ENCODE measurements at places on chromosomes 7 and 10.

DNA sequence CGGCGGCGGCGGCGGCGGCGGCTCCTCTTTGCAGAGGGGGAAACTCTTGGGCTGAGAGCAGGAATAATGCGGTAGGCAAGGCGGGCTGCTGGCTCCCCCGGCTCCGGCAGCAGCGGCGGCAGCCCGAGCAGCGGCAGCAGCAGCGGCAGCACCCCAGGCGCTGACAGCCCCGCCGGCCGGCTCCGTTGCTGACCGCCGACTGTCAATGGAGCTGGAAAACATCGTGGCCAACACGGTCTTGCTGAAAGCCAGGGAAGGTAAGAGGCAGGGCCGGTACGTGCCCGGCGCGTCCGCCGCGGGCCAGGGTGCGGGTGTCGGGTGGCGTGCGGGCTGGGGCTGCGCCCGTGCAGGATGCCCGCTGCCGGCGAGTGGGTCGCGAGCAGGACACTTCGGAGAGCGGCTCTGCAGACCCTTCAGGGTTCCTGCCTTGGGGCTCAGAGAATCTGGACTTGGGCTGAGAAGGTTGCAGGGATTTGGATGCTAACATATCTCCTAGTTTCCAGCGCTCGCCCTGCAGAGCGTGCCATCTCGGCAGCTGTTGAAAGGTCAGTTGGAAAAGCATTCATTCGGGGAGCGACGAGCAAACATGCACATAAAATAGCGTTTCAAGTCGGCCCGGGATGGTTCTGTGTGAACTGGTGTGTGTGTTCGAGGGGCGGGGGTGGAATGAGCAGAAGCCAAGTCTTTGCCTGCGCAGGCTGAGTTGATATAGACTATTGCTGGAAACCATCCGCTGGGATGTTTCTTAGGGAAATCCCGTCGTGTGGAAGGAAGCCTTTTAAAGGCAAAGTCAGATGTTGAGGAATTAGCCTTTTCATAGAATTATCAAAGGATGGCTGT is 562 bp downstream of the GRK5 start:
- peak; percentile 59 for DNase-seq

GRCh38 chr7:30752979-30753378 is 1.0 kb downstream of the INMT start:
- DNase-seq = no peak

DNA sequence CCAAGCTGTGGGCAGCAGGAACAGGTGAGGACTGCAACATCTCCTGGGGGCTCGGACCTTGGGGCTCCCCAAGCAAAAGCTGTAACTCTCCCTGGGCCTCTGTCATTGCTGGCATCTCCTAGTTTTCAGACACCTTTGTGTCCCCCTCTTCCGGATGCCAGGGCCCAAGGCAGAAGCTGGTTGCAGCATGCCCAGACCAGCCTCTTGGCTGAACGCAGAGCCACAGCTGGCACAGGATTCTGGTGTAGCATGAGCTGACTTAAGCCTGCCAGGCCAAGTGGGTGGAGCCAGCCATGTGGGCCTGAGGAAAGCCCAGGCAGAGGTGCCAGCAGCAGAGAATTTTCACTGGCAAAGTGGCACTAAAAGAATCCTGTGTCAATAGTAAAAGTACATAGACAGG is 43.5 kb downstream of the ZWINT start:
- DNase-seq = no peak

DNA sequence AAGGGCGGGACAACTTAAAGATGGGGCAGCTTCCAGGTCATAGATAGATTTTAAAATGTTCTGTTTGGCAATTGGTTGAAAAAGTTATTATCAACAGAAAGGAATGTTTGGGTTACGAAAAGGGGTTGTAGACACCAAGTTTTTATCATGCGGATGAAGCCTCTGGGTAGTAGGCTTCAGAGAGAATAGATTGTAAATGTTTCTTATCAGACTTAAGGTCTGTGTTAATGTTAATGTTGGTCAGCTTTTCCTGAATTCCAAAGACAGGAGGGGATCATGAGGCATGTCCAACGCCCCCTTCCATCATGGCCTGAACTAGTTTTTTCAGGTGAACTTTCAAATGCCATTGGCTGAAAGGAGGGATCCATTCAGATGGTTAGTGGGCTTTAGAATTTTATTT is 84.2 kb upstream of the KIF5B start:
- DNase-seq = no peak

- DNase-seq = no peak
These were observed 96.4 kb downstream of the CUX1 start for GRCh38 chr7:101913851-101914250.

DNA sequence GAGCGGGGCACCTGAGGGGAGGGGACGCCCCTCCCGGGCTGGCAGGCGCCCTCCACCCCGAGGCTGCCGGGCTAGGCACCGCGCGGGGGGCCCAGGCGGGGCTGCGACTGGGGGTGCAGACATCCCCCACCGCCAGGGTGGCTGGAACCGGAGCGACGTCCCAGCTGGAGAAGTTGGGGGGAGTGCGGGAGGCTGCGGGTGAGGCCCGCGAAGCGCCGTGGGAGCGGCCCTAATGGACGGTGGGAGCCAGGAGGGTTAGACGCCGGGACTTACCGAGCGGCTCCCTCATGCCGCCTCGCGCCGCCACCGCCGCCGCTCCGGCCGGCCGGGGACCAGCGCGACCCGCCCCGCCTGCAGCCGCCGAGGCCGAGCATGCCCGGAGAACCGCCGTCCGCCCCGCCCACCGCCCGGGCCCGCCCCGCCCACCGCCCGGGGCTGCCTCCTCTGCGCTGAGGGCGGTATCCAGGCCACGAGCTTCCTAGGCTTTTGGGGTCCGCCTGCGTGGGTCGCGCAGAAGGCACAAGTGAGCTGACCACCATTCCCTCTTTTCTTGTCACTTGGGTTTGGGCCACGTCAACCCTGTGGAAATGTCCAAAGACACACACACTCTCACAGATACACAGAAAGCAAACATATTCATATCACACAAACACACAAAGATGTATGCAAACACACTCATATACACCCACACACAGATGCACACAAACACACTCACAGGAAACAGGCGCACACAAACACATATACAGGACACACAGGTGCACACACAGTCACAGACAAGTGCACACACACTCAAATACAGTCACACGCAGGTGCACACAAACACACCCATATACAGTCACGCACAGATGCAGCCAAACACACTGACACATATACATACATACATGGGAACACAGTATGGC is at the start of gene JCAD:
TSS of gene JCAD (minus strand) at position 378 of the 899 bp plus-strand sequence. CDS start 11,774 bp downstream, outside the sequence.
- DNase-seq = peak; percentile 55

GRCh38 chr10:31709028-31709427 is 219.6 kb downstream of the ARHGAP12 start:
- no peak for DNase-seq

- no peak for DNase-seq
These were observed 619 bp upstream of the LMTK2 start for GRCh38 chr7:98105942-98106544.

DNA sequence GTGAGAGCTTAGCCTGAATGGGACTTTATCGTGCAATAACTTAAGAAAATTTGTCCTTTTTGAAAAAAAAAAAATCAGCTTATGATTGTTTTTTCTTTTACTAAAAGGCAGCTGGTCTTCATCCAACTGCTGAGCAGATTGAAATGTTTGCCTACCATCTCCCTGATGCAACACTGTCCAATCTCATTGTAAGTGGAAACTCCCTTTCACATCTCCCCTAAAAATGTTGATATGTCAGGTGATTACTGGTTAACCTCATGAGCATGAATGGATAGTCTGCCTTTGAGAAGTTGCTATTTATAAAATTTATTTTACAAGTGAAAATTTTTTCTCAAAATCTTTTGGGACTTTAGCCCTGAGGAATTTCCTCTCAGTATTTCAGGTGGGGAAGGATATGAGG is 17.8 kb upstream of the HKDC1 start:
- DNase-seq = no peak

- DNase-seq = no peak
These were observed 3.6 kb downstream of the FIGNL1 start for GRCh38 chr7:50446542-50446960.

DNA sequence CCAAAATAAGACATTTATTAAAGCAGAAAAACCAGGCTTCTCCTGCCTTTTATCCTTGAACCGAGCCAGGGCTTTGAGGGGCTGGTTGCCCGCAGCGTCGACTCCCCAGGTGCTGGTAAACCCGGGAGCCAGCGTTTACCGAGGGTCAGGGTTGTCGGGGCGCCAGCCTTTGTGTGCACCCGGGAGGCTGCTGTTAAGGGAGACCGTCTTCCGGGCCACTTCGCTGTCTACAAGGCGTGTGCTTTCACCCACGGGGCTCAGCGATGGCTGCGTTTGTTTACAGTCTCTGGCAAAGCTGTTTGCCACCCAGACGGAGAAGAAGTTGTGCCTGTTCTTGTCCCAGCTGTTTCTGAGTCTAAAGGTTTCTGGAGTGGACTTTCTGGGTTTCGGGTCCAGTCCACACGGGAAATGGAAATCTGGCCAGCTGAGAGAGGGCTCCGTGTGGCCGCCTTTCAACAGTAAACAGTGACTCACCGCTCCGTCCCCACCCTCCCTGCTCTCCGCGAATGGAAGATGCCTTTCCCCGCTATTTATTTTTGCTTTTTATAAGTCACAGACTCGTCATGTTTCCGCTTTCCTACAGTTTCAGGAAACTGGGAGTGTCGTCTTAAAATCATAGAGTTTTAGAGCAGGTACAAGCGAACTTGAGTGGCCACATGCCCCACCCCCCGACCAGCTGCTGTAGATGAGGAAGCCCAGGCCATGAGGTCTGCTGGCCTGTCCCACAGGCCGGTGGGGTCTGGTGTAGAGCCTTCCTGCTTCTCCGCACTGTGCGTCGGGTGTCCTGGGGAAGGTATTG is 2.2 kb downstream of the MAFK start:
- peak; percentile 55 for DNase-seq

DNA sequence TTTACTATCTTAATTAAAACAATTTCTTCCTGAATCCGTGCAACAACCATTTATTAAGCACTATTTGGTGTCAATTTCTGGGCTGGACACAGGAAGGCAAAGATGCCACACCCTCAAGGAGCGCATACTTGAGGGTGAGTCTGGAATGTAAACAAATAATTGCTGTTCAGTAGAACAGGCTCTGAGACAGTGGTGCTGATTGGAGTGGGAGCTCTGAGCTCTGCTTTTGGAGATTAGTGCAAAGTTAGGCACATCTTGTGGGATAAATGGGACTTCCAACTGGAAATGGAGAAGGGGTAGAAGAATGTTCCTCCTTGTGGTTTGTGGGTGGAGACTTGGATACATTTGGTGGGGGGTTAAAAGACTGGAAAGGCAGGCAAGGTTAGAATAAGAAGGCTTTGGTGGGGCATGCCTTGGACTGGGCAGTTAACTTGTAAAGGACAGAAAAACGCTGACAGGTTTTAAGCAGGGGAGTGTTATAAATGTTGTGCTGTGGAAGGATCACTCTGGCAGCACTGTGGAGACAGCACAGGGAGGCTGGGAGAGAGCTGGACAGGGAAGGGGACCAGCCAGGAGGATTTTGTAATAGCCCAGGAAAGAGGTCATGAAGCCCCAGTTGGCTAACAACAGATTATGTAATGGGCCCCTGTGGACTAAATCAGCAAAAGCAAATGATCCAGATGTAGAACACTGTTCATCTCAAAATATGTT is 80.7 kb downstream of the ZNF365 start:
- DNase-seq = no peak

DNA sequence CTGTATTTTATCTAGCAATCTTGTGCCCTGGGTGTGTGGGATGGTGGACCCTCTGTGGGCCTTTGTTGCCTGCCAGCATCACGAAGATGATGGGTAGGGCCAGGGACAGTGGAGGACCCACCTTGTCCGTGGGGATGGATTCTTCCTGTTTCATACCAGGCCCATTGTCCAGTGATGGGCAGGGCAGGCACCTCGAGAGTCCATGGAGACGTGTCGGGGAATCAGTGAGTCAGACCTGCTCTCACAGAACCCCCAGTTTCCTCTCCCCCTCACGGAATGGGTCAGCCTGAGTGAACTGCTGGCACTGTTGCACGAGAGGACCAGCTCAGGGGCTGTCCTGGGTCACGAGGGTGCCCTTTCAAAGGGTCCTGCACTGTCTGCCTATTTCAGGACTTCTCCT is 401.2 kb downstream of the RPS24 start:
- DNase-seq = no peak

- no peak for DNase-seq
These were observed 136.1 kb downstream of the ELMO1 start for GRCh38 chr7:37312608-37313007.

GRCh38 chr7:38773430-38773829 is 135.6 kb downstream of the VPS41 start:
- DNase-seq = no peak

DNA sequence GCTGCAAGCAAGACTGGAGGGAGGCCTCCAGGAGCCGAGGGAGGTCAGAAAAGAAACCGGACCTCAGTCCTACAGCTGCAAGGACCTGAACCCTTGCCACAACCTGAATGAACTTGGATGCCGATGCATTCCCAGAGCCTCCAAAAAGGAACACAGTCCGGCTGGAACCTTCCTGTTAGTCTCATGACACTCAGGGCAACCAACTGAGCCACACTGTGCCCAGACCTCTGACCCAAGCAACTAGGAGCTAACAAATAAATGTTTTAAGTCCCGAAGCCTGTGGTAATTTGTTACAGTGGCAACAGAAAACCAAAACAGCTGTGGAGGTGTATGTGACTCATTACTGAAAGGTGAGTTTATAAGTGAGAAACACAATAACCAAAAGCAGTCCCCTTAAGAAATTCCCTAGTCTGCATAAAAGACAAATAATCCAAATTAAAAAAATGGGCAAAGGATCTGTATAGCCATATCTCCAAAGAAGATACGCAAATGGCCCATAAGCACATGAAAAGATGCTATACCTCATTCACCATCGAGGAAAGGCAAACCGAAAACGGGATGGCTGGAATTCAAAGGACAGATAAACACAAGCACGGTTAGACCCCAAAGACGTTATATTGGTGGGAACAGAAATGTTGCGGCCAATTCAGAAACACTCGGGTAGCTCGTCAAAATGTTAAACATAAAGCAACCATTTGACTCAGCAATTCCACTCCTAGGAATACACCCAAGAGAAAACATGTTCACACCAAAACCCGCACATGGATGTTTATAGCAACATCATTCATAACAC is 24.8 kb downstream of the GNA12 start:
- DNase-seq = no peak

DNA sequence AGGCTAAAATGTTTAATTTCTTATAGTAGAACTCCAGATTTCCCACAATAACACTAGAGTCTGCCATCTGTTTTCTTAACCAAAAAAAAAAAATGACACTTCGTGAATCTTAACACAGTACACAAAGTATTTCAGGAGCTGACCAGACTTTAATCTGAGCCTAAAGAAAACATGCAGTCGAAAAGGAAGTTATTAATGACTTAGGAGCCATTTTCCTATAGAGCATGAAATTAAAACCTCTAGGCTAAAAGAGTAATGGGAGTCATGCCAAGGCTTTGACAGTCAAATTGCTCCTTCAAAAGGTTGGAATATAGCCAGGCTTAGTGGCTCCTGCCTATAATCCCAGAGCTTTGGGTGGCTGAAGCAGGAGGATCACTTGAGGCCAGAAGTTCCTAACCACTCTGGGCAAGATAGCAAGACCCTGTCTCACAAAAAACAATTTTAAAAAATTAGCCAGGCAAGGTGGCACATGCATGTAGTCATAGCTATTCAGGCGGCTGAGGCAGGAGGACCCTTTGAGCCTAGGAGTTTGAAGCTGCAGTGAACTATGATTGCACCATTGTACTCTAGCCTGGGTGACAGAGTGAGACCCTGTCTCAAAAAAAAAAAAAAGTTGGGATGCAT is 13.6 kb downstream of the MICU1 start:
- DNase-seq = peak; percentile 17

Data from C1 segment of cervical spinal cord (tissue), 14 donors.